Effector memory CD4-positive, alpha-beta T cell (primary cell): ENCODE measurements at places on chromosomes 13 and 19.

DNA sequence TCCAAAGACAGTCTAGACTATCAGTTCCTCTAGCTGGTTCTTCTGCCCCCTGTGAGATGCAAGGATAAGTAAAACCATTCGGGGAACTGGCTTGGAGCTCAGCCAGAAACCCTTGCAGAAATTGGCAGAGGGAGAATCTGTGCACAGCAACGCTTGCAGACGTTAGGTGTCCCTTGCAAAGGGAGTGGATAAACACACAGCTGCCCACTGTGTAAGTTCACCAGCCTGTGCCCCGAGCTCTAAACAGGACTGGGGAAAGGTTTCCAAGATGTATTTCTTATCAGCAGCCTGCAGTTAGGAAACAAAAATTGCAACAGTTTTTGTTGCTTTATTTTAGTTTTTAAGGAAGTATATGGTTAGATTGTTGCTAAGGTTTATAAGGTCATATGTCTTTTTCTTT lies 19.0 kb upstream of the ADGRE1 start:
- H3K27ac ChIP-seq, result no peak overlapping the region
- no peaks in the 10 kb centered on the region for H3K27me3 ChIP-seq

DNA sequence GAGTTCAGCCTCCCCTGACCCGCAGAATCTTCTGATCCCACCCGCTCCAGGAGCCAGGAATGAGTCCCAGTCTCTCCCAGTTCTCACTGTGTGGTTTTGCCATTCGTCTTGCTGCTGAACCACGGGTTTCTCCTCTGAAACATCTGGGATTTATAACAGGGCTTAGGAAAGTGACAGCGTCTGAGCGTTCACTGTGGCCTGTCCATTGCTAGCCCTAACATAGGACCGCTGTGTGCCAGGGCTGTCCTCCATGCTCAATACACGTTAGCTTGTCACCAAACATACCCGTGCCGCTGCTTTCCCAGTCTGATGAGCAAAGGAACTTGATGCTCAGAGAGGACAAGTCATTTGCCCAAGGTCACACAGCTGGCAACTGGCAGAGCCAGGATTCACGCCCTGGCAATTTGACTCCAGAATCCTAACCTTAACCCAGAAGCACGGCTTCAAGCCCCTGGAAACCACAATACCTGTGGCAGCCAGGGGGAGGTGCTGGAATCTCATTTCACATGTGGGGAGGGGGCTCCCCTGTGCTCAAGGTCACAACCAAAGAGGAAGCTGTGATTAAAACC lies 1.1 kb upstream of the APOE start:
- peaks cover 25% of the 10 kb centered on the region for H3K36me3 ChIP-seq
- DNase-seq, result no peak
- no peaks in the 10 kb centered on the region for H3K4me1 ChIP-seq
- no peak overlapping the region for H3K27ac ChIP-seq

DNA sequence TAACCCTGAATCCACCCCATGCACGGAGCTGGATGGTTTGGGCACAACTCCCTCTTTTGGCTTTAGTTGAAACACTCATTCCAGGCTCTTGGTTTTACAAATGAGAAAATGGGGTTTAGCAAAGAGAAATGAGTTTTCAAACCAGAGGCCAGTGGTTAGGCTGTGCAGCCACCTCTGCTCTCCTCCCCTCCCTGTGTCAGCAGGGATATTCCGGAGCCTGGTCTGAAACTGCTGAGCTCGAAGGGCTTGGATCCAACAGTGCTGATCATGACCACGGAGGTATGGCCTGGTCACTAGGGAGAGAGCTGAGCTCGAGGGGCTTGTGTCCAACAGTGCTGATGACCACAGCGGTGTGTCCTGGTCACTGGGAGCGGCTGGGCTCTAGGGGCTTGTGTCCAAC lies 41.5 kb downstream of the ZNF787 start:
- DNase-seq, result no peak
- no peak overlapping the region for H3K4me3 ChIP-seq
- H3K36me3 ChIP-seq, result no peaks in the 10 kb centered on the region
- no peaks in the 10 kb centered on the region for H3K27me3 ChIP-seq
- H3K27ac ChIP-seq, result no peak overlapping the region

DNA sequence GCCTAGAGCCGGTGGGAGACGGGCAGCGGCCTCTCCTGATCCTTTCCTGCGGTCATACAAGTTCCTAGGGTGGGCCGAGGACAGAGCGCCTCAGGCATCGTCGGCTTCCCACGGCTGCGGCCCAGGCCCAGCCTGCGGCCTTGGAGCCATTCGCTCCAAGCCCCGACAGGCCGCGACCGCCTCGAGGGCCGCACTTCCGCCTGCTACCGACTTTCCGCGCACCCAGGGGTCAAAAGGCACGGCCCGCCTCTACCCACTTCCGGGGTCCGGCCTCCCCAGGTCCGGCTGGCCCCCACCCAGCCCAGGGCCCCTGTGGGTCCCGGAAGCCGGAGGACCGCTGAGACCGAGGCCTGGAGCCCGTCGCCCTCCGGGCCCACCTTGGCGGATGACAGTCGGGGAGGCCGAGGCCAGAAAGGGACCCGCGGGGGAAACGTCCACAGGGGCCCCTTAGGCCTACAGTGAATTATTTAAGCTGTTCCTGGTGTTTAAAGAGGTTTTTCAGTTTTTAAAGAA lies 16.2 kb downstream of the ZIC2 start:
- no peaks in the 10 kb centered on the region for H3K36me3 ChIP-seq
- no peak for DNase-seq
- H3K27me3 ChIP-seq, result peaks cover 66% of the 10 kb centered on the region

GRCh38 chr19:13788991-13789390 lies 6.3 kb upstream of the ZSWIM4 start:
- H3K4me3 ChIP-seq, result no peak overlapping the region
- no peaks in the 10 kb centered on the region for H3K27me3 ChIP-seq
- H3K36me3 ChIP-seq, result no peaks in the 10 kb centered on the region
- peak; percentile 34 for DNase-seq

DNA sequence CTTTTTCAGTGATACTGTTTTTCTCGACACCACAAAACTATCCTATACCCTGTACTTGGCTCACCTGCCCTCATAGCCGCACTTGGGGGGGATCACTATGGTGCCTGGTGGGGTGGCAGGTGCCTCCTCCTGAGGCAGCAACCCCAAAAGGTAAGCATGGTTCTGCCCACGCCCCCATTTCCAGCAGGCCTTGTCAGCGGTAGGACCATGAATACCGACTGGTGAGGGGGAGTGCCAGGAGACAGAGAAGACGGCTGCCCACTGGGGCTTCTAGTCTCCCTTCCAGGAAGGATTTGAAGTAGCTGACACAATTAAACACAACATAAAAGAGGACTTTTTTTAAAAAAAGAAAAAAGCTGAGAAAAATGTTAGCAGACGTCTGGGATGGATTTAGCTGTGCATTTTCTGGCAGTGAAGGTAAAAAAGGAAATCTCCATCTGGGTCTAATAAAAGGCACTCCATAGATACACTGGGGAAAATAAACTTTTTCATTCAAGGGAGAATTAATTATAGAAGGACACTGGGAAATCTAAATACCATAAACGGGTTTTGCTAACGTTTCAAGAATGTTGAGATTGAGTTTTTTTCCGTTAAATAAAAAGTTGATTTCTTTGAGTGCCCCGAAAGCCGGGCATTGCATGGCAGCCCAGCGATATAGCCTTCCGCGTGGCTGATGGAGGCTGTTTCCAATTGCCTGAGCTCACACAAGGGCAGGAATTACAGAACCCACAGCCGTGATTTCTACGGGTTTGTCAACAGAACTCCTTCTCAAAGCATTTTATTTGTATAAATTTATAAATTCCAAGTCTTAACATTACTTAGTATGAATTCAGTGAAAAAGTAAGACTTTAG lies 45.1 kb downstream of the ATP11A start:
- no peak overlapping the region for H3K4me3 ChIP-seq
- peaks cover 3% of the 10 kb centered on the region for H3K36me3 ChIP-seq
- no peaks in the 10 kb centered on the region for H3K27me3 ChIP-seq
- DNase-seq, result no peak
- no peaks in the 10 kb centered on the region for H3K4me1 ChIP-seq
- no peak overlapping the region for H3K27ac ChIP-seq

- no peak overlapping the region for H3K27ac ChIP-seq
- no peaks in the 10 kb centered on the region for H3K27me3 ChIP-seq
- no peak overlapping the region for H3K4me3 ChIP-seq
- DNase-seq, result no peak
- H3K4me1 ChIP-seq, result no peaks in the 10 kb centered on the region
Measured at GRCh38 chr13:44780591-44781280, 204.6 kb upstream of the TSC22D1 start.

DNA sequence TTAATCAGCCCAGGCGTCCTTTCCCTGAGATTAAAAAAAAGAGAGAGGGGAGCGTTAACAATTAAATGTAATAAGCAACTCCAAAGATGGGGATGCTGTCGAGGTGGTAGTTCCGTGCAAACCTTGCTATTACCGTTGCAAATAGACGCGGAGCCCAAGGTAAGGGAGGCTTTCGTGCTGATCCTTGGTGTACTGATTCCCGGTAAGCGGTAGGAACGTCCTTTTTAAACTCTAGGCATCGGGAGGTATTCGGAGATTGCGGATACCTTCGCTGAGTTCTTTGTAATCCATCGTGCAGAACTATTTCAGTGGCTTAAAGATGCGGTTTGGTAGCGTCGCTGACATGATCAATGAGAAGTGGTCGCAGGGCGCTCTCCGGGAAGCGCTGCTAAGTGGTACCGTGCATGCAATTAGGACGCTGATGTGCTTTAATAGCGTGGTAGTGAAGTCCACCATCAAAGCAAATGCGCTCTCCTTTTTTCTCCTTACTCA lies 3.1 kb downstream of the SLITRK5 start:
- no peak for DNase-seq
- H3K27ac ChIP-seq, result no peak overlapping the region
- no peaks in the 10 kb centered on the region for H3K36me3 ChIP-seq
- H3K4me3 ChIP-seq, result no peak overlapping the region

DNA sequence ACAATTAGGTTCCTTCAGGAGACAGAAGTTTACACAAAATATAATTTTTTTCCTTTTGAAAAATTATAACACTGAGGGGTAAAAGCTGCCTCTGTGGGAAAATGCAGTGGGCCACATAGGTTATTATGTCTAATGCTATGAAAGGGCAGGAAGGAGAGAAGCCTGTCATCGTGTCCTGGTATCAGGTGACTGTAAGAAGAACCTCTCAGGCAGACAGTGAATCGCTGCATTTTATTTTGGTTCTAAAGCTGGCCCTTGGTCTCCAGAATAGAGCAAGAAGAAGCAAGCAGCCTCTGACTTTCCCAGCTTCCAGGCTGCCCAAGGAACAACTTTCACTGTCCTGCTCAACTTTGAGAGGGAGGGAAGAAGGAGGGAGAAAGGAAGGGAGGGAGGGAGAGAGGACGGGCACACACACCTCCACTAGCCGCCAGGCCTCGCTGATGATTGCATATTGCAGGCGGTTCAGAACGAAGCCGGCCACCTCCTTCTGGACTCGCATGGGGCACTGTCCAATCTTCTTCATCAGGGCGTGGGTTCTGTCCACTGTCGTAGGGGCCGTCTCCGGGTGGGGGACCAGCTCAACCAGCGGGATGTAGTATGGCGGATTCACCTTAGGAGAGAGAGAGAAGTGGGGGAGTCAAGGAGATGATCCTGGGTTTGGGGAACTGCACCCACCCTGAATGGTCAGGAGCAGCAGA lies 93.8 kb downstream of the CRYL1 start:
- H3K4me1 ChIP-seq, result no peaks in the 10 kb centered on the region
- no peak overlapping the region for H3K4me3 ChIP-seq
- H3K36me3 ChIP-seq, result no peaks in the 10 kb centered on the region
- H3K27me3 ChIP-seq, result no peaks in the 10 kb centered on the region
- no peak overlapping the region for H3K27ac ChIP-seq
- no peak for DNase-seq

GRCh38 chr19:29694161-29694560 lies 20.9 kb downstream of the C19orf12 start:
- DNase-seq, result no peak
- no peak overlapping the region for H3K4me3 ChIP-seq
- H3K36me3 ChIP-seq, result no peaks in the 10 kb centered on the region

GRCh38 chr19:46803555-46803954 lies 15.2 kb upstream of the SLC1A5 start:
- no peak overlapping the region for H3K27ac ChIP-seq
- DNase-seq, result no peak
- H3K4me3 ChIP-seq, result no peak overlapping the region

DNA sequence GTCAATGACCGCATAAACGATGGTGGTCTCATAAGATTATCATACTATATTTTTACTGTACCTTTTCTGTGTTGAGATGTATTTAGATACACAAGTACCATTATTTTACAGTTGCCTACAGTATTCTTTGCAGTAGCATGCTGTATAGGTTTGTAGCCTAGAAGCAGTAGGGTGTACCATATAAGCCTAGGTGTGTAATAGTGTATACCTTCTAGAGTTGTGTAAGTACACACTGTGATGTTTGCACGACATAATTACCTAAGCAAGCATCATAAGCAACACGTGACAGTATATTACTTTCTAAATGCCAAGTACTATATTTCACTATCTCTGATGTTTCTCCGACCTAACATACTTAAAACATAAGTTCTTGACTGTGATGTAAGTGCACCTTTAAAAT lies 2.7 kb downstream of the LPAR6 start:
- no peaks in the 10 kb centered on the region for H3K36me3 ChIP-seq
- no peaks in the 10 kb centered on the region for H3K27me3 ChIP-seq
- H3K4me1 ChIP-seq, result peaks cover 12% of the 10 kb centered on the region
- peak overlapping the region; percentile 80 for H3K4me3 ChIP-seq

DNA sequence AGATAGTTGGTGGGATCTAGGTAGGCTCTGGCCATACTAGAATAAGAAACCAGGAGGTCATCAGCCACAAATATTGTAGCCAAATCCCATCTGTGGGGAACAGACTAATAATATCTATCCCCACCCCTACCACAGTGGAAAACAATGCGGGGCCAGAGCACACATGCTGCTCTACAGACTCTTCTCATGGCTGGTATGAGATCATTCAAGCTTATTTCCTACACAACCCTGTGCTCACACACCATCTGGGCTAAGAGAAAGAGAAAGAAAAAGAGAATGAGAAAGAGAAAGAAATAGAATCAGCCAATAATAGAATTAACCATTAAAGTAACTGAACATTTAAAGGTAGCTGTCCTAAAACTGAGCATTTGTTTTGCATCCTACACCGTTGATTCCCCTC lies 1268.4 kb upstream of the SPRY2 start:
- H3K27ac ChIP-seq, result no peak overlapping the region
- no peak overlapping the region for H3K4me3 ChIP-seq
- no peak for DNase-seq
- H3K36me3 ChIP-seq, result no peaks in the 10 kb centered on the region

- H3K4me3 ChIP-seq, result no peak overlapping the region
- DNase-seq, result no peak
- no peak overlapping the region for H3K27ac ChIP-seq
- peaks cover 8% of the 10 kb centered on the region for H3K4me1 ChIP-seq
- no peaks in the 10 kb centered on the region for H3K27me3 ChIP-seq
- H3K36me3 ChIP-seq, result no peaks in the 10 kb centered on the region
Measured at GRCh38 chr19:50359328-50359818, 6.1 kb downstream of the NAPSA start.

DNA sequence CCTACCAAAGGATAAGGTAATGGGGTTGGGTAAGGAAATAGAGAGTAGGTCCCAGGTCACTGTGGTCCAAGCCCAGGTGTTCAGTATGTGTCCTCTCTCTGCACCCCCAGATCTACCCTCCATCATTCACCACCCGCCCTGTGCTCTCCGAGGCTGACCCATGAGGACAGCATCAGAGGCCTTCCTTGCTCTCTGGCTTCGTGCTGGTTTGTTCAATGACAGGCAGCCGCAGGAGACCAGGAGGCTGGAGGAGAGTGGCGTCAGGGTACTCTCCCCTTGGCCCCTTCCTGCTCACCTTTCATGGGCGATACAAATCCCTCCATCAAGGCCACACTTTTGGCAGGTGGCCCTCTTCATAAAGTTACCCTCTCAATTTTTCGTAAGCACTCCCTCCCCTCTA lies 1.7 kb downstream of the TUBA3C start:
- no peaks in the 10 kb centered on the region for H3K4me1 ChIP-seq
- no peaks in the 10 kb centered on the region for H3K36me3 ChIP-seq
- H3K27me3 ChIP-seq, result no peaks in the 10 kb centered on the region
- H3K4me3 ChIP-seq, result no peak overlapping the region
- DNase-seq, result no peak
- H3K27ac ChIP-seq, result no peak overlapping the region
